ENCODE measurements at places on chromosomes 12 and 14. TPM values are rescaled to one million over a fixed set of nuclear protein-coding genes. Genes with fewer than 3 reads are reported as not detected.

GRCh38 chr12:133181238-133181959 lies at the start of gene ZNF268:
Gene ZNF268, plus strand, starts transcription at chr12:133181495. Its CDS starts 503 bp downstream, at chr12:133181998.
- peak; percentile 93 for DNase-seq

Gene AGAP2
- 1.9 TPM for polyA plus RNA-seq

- DNase-seq: no peak
These were observed 7.9 kb downstream of the PPFIBP1 start for GRCh38 chr12:27531896-27532295.

GRCh38 chr14:95229749-95230148 lies 72.4 kb upstream of the DICER1 start:
- no peak for DNase-seq

DNA sequence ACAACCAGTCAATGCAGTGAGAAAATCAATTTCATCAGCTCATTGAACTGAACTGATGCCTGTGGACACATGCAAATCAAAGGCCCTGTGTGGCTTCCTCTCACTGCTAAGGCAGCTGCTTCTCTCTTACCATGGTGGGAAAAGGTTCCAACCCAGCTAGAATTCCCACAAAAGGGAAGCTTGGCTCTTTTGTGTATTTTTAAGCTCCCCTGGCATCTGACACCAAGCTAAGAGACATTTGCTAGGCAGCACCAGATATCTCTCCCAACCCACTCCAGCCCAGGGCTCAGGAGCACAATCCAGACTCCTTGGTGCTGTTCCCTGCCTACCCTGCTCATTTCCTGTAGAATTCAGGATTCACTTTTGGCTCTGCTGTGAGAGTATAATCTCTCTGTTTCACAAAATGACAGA lies 129.6 kb downstream of the GXYLT1 start:
- no peak for DNase-seq

DNA sequence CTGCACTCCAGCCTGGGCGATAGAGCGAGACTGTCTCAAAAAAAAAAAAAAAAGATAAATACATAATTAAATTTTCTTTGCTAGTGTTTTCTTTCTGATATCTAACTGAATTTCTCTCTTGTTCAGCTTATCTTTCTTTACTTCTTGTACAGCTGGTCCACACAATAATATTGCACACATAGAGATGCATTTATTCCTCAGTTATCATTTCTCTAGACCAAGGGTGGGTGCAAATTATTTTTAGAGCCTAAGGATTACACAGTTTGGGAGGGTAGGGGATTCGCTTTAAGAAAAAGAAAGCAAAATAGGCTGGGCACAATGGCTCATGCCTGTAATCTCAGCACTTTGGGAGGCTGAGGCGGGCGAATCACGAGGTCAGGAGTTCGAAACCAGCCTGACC lies 17.9 kb downstream of the A2ML1 start:
- no peak for DNase-seq

Gene FBLN5
- polyA plus RNA-seq: 141 TPM

Gene TSPAN19
- 0.90 TPM for polyA plus RNA-seq

Gene TAS2R13
- 0.13 TPM for polyA plus RNA-seq

- no peak for DNase-seq
These were observed 28.5 kb downstream of the KLC1 start for GRCh38 chr14:103657471-103657870.

DNA sequence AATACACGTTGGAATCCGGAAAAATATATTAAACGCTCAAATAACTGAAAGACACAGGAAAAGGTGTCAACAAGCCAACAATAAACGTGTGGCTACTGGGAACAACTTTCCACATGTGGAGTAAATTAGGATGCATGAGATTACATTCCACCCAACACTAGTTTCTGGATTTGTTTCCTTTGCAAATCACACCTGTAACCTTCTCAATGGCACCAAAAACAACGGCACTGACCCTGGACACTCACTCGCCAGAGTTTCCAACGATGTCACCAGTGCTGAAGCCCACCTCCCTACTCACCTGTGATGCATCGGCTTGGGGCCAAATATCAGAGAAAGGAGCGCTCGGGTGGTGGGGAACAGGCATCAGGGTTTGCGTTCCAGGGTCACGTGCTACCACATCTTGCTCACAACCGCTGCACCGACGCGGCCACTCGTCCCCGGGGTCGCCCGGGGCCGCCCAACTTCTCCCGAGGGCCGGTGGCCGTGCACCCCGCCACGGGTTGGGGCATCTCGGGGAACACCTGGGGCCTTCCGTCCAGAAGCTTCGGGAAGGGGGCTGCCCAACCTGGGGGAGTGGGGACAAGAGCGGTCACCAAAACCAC lies 629 bp downstream of the PRDM4 start:
- DNase-seq: no peak

DNA sequence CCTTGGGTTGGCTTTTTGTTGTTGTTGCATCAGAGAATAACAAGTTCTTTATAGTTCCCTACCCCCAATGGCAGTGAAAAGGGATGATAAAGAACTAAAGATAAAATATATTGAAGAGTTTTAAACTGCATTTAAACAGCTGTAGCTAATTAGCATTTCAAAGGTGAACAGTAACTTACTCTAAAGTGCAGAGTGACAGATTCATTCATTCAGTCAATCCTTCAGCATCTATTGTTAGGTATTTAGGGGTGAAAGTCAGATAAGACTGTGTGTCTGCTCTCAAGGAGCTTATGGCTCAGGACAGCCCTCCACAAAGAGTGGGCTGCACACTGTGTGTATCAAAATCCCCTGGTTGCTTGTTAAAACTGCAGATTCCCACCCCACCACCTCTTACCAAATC lies 146.1 kb downstream of the SSPN start:
- no peak for DNase-seq

DNA sequence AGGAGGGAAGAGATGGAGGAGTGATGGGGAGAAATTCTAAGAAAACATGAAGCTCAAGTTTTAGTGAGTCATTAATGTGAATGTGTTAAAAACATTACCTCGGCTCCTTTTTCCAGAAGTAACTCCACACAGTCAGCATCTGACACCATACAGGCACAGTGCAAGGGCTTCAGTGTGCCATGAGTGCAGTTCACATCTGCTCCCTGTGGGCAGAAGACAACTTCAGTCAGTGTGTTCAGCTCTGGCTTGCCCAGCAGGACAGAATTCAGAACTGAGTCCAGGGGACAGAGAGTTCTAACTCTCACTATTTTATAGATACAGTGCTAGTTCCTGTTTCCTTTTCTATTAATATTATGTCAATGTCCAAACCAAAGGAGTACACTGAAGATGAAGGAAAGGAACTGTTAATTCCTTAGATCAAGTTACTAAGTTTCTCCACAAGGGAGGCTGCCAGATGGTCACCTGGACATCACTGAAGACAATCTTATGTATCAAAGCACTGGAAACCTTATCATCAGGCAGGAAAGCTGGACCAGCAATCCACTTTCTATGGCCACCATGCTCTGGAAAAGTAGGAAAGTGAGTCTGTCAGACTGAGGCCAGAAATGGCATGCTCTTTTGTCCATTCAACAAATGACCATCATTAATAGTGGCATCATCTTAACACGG lies 6.1 kb downstream of the ASB8 start:
- DNase-seq: no peak

DNA sequence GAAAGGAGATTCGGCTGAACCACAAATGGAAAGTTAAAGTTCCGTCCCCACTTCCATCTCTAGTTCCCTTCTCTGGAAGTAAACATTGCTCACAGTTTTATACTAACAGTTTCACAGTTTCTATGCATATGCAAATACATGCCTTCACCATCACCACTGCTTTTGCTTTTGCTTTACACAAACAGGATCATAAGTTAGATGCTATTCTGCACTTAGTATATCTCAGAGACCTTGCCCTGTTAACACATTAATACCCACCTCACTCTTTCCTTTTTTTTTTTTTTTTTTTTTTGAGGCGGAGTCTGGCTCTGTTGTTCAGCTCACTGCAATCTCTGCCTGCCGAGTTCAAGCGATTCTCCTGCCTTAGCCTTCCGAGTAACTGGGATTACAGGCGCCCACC lies 890 bp downstream of the TEP1 start:
- no peak for DNase-seq

DNA sequence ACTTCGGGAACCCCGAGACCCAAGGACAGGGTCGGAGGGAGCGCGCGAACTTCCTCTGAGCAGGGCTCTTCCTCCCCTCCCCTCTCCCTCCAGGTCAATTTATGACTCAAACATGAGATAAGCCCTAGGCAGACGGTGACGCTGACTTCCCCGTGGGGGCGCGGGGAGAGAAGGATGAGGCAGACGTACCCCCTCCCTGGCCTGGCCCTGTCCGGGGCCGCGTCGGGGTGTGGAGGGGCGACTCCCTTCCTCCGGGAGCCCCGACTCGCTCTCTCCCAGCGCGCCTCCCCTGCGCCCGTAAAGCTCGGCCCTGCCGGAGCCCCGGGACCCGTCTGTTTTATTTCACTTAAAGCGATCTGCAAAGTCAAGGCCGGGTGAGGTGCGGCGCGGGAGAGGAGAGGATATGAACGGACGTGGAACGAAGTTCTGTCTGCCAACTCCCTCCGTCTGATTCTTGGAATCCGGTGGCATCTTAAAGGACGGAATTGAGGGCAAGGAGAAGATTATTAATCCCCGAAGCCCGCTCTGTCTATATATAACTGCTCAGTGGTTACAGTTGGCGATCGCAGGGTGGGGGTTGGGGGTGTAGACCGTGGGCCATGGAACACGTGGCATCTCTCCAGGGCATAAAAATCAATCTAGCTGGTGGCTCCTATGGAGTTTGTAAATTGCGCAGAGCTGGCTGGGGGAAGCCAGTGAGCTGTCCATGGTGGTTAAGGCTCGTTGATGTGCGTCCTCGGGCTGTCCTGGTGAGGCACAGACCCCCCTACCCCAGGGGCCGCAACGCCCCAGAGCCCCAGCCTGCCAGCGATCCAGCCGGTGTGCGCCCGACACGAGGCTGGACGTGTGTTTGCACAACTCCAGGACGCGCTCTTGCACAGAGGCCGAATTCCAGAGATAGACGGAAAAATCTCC lies 2.9 kb upstream of the PTHLH start:
- peak; percentile 62 for DNase-seq

Data from renal pelvis (tissue), 12 donors.